ENCODE measurements at places on chromosomes 3 and 15.

GRCh38 chr15:47355759-47356158, 361.5 kb upstream of the SEMA6D start:
- DNase-seq, result no peak

- DNase-seq, result no peak
Observed at GRCh38 chr3:168975576-168975975, 687.9 kb downstream of the MECOM start.

DNA sequence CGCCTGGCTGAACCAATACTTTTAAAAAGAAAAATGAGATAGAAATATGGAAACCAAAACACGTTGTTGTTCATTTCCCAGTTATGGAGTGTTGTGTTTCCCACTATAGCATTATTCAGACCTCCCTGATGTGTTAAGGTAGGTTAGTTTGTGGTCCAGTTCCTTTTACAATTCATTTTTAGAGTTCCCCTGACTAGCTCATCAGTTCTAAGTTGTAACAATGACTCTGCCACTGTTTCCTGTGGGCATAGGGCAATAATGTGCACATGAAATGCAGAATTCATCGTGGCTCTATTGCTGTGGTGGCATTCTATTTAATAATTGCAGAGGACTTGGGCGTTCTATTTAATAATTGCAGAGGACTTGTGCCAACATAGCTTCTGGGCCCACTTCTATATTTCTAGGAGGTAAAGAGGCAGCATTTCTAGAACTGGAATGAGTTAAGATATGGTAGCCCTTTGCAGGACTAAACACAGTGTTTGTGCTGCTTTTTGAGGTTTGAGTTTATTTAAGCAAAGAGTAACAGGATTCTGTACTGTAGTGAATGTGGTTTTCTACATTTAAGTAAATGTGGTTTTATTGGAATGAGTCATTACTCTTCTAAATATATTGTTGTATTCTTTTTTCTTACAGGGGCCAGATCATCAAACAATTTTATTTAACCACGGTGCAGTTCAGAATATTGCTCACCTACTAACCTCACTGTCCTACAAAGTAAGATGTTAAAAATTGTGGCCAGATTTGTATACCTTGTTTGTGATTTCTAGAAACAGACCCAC, 47.5 kb downstream of the ARMC8 start:
- DNase-seq, result no peak

GRCh38 chr3:108219336-108219735, 2.9 kb downstream of the IFT57 start:
- no peak for DNase-seq

All from NCI-H1092 (cell line).